ENCODE measurements at places on chromosomes 5 and 9.

DNA sequence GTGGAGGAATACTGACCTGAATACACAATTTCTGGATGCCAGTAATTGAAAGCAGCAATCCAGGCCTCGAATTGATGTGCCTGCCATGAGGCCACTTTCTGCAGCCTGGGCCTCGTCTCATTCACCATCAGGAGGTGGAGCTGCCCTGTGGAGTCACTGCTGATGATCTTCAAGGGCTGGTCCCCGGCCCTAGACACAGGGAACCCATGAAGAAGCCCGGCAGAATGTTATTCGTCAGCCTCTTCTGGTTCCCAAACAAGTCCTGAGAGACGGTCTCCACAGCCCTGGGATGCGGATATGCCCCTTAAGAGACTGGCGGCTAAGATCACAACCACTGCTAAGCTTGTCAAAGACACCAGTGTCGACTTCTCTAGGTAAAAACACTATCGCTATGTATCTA lies 4.5 kb downstream of the DPH7 start:
- DNase-seq, result no peak

DNA sequence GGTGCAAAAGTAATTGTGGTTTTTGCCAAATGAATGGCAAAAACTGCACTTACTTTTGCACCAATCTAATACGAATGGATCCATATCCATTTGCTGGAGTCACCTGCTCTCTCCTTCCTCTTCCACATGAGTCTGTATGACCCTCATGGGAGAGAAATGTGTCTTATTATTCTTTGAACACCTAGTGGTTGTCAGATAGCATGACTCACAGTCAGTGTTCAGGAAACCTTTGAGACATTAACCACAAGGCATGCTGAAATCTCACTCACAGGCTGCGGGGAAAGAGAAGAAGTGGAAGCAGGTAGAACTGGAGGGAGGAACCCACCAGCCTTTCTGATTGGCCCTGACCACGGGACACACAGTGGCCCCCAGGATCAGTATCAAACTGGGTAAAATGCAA lies 222.8 kb upstream of the KLF4 start:
- no peak for DNase-seq

- no peak for DNase-seq
Measured at GRCh38 chr9:98022447-98022846, 34.1 kb upstream of the NANS start.

GRCh38 chr9:130949188-130950038 lies 10.4 kb upstream of the FIBCD1 start:
- DNase-seq, result no peak

GRCh38 chr9:133460405-133461175 lies 812 bp downstream of the CACFD1 start:
- DNase-seq, result no peak

- DNase-seq, result no peak
Measured at GRCh38 chr9:109912726-109913460, 132.9 kb downstream of the PALM2AKAP2 start.

DNA sequence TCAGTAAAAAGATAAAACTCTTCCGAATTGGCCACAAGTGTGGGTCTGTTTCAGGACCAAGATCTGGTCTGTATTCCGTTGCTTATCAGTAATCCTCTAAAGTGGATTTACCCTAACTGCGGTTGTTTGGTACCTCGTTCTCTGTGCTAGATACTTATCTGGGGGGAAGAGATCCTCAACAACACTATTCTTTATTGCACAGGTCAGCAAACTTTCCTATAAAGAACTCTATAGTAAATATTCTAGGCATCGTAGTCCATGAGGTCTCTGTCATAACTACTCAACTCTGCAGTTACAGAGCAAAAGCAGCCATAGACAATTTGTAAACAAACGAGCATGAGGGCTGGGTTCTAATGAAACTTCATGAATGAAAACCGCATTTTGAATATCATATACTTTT lies 335.8 kb upstream of the KIF2A start:
- DNase-seq, result no peak

GRCh38 chr5:180652346-180652745 lies 2.9 kb upstream of the FLT4 start:
- DNase-seq, result no peak

DNA sequence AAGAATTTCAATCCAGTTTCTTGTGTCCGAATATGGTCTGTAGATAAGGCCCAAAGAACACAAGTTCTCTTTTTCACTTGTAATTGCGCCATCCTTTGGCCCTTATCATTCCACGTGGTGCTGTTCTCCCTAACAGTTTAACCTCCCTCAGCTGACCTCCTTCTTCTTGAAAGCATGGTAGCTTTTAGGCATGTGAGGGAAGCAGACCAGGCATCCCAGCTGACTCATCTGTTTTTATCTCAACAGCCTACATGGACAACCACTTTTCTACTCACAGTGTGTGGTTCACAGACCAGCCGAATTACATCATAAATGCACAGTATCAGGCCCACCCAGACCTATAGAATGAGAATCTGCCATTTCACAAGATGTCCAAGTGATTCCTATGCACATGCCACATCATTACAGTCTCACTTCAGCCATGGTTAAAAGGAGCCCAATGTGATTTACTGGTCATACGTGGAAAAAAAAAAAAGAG lies 26.9 kb upstream of the PLIN2 start:
- no peak for DNase-seq

DNA sequence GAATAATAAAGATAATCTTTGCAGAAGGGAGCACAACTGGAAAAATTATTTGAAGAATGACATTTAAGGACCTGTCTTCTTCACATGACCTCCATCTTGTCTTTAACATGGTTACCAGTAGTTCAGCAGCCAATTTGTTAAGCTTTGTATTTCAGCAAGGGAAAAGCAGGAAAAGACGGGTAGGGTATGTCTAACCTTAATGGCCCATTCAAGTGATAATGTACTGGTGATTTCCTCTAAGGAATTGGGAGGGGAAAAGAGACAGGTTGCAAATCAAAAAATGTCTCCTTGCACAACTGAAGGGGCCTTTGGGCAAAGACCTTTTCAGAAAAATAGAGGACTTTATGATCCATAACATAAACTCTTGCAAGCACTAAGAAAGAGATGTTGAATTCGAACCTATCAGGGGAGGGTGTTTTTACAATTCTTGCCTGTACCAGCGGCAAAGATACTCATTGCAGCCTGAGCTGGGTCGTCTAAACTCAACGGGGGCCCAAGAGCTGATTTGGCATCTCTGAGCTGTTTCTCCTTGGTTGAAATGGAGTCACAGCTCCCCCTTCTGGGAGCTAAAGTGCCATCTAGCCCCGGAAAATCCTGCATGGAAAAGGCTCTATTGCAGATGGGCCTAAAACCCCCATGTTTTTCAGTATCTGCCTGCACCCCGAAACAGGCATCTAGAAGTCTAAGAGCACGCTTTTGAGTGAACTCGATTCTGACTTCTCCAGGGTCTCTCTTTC lies 3.8 kb downstream of the BRINP1 start:
- no peak for DNase-seq

DNA sequence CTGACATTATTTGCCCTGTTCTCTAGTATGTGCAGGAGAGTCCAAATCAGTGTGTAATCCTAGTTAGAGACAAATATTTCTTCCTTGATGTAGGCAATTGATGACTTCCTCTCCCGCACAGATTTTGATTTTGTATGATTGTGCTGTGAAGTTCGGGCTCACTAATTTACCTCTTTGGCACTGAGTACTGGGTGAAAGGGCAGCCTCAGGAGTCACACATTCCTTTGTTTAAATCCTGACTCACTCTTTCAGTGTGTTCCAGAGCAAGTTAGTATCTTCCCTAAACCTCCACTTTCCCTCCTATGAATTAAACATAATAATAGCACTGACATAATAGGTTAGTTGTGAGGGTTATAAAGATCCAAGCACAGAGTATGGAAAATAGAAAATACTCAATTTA lies 269.7 kb downstream of the ISL1 start:
- DNase-seq, result no peak

- DNase-seq, result no peak
Measured at GRCh38 chr9:69204326-69204725, 30.2 kb downstream of the TJP2 start.

DNA sequence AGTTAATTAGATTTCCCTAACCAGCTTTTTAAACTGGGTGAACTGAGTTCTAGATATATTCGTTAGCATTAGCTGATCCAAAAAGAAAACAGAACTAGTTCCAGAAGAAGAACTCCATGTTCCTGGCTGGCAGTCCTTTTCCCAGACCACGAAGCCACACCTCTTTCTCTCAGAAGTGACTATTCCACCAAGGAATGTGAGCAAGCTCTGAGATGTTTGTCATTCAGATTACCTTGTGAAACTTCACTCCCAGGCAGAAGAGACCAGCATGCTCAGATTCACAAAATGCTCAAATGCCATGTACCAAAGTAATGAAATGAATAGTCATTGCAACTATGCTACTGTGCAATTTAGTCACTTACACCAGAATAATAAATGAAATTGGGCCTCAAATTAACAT lies 4.4 kb upstream of the SSBP2 start:
- no peak for DNase-seq

- DNase-seq, result no peak
Measured at GRCh38 chr5:68230285-68230684, 14.7 kb downstream of the PIK3R1 start.

- DNase-seq, result no peak
Measured at GRCh38 chr9:16421532-16421931, 448.9 kb downstream of the BNC2 start.

Data from stimulated activated CD4-positive, alpha-beta T cell treated with anti-CD3 and anti-CD28 coated beads, Interleukin-15, amount 100 ng/mL, for 1 hour (primary cell).